Activated T-cell treated with anti-CD3 and anti-CD28 coated beads for 48 hours (primary cell): ENCODE measurements at places on chromosomes 16 and 17.
A peak's percentile ranks its signal among the peaks of the same experiment; 100 is the strongest.

GRCh38 chr17:47776330-47777197, 43.5 kb downstream of the TBX21 start:
- DNase-seq: no peak

DNA sequence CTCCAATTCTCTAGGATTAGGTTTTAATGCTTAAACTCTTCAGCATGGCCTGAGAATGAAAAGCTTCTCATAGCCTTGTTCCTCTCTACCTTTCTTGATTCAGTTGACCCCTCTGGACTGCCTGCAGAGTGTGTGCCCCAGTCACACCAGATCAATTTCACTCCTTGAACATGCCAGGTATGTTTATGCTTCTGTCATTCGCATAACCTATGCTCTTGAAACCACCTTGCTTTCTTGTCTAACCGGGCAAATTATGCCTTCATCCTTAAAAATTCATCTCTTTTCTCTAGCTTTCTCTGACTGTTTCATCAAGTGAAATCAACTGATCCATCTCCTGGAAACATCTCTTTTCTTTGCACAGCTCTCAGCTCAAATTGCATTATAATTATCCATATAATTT, 42.3 kb downstream of the CDH11 start:
- DNase-seq: no peak

- no peak for DNase-seq
Measured at GRCh38 chr17:58219789-58220183, 731 bp upstream of the MKS1 start.

- DNase-seq: no peak
Measured at GRCh38 chr16:4696905-4697847, 3.8 kb downstream of the NUDT16L1 start.

GRCh38 chr16:24174957-24175356, 81.2 kb upstream of the CACNG3 start:
- DNase-seq: no peak

DNA sequence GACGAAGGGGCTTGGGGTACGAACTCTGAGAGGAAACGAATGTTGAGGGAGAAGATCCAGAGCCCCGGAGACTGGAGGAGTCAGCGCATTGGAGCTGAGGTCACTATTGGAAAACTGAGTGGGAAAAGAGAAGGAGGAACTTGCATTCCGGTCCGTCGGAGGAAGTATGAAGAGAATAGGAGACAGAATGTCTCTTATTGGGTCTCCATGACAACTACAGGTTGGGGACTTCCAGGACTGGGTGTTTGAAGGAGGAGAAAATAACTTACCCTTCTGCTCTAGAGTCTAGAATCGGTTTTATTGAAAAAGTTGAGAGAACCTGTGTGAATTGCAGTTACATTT, 537 bp downstream of the GOSR1 start:
- DNase-seq: no peak

DNA sequence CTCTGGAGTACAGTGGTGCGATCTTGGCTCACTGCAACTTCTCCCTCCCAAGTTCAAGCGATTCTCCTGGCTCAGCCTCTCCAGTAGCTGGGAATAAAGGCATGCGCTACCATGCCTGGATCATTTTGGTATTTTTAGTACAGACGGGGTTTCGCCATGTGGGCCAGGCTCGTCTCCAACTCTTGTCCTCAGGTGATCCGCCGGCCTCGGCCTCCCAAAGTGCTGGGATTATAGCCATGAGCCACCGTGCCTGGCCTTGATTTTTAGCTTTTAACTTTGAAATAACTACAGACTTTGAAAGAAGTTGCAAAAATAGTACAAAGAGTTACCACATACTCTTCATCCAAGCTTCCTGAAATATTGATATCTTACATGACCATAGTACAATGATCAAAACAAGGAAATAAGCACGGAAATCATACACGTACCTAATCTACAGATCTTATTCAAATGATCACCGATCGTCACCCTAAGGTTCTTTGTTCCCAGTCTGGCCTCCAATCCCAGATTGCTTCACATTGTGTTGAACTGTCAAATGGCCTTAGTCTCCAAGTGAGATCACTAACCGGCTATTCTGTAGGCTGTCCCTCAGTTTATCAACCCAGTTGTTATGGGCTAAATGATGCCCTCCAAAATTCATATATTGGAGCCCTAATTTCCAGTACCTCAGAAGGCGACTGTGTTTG, 18.4 kb downstream of the NPIPA1 start:
- no peak for DNase-seq

- no peak for DNase-seq
Measured at GRCh38 chr16:54927125-54928015, 3.3 kb upstream of the IRX5 start.

DNA sequence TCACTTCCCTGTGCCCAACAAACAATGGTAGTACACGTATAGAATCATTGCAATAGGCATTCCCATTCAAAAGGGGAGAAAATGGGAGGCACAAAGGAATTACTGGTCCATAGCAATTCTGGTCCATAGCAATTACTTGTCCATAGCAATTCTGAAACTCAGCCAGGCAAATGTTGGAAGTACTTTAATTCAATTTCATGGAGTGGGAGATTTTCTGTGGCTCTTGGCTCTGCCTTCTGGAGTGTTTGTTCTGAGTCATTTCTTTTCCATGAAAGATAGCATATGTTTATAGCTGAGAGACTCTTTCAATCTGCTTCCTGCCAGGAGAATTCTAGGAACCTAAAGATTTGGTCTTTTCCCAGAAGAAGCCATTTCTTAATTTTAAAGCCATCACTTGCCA, 182.8 kb upstream of the ELAC2 start:
- DNase-seq: no peak

GRCh38 chr17:59899099-59899498, 6.2 kb downstream of the RPS6KB1 start:
- DNase-seq: no peak

DNA sequence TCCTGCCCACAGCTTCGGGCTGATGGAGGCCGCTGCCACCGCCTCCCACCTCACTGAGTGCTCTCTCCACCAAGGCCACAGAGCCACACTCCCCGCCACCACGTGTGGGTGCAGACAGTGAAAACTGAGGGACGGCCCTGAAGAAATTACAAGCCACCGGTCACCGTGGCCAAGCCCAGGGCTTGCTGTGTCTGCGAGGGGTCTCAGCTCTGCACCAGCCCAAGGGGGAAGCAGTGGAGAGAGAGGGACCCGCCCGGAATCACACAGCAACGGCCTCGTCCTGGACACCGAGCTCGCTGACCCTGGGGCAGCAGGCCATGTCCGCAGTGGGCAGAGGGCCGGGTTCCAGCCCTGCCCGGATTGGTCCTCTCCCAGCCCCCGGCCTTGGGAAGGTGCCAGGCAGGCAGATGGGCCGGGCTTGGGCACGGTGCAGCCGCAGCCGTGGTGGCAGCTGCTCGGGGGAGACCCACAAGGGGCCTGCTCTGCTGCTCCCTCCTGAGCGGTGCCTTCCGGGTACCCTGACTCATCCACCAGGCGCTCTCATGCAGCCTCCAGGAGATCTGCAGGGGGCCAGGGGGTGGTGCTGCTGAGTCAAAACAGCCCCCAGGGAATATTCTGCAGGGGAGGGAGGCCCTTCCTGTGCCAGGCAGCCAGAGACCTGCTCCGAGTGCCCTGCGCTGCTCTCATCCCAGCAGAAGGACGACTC, 52.0 kb downstream of the CBFA2T3 start:
- no peak for DNase-seq

DNA sequence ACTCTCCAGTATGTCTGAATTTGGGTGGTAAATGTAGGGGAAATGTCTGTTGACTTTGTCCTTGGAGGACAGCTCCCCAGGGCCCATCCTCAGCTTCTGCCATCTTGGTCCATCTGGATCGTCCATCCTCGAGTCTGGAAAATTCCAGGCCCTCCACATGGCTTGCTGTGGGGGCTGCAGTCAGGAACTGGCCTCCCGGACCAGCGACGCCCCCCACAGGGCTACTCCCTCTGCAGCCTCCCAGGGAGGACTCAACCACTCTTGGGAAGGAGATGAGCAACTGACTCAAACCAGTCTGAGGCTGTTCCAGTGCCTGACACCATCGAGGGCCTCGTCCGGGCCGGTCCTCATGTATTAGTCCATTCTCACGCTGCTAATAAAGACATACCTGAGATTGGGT, 5.5 kb upstream of the ZG16B start:
- no peak for DNase-seq

GRCh38 chr16:48373258-48374029, 11.8 kb downstream of the SIAH1 start:
- DNase-seq: no peak

GRCh38 chr16:87233928-87234327, 83.3 kb downstream of the C16orf95 start:
- DNase-seq: no peak

DNA sequence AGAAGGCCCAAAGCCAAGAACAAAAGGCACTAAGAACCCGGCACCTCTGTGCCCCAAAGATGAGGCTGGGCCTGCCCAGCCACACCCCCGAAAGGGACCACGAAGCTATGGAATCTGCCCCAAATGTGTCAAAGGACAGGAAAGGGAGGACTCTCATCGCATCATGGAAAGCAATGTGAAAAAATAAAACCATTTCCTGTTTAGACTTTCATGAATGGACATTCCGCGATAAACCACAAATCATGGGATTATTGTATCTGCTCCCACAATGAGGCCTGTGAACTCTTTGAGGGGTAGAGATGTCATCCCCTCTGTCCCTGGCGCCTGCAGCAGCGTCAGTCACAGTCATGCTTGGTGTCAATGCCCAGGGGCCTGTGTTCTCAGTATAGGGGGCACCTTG, 135.0 kb downstream of the COPRS start:
- DNase-seq: no peak

- DNase-seq: no peak
Measured at GRCh38 chr16:46787909-46788308, 39.8 kb upstream of the MYLK3 start.

DNA sequence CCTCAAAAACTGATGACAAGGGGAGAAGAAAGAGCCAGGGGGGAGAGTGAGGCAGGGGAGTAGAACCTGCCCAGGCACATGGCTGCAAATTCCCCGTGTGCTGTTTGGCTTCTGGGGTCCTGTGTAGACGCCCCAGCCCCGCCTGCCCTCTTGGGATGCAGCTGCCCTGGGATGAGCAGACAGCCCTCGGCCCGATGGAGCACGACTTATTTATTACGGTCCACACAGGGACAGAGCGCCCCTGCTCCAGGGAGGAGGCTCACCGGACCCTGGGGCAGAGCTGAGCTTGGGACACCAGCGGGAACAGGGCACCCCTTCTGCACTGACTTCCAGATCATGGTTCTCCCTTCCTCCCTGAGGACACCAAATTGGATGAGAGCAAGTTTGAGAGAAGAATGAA, 9.1 kb downstream of the LDHD start:
- DNase-seq: no peak

- no peak for DNase-seq
Measured at GRCh38 chr16:9016824-9017223, 53.1 kb upstream of the USP7 start.

- DNase-seq: peak; percentile 96
Measured at GRCh38 chr16:2023092-2024031, 3.3 kb upstream of the NHERF2 start.

DNA sequence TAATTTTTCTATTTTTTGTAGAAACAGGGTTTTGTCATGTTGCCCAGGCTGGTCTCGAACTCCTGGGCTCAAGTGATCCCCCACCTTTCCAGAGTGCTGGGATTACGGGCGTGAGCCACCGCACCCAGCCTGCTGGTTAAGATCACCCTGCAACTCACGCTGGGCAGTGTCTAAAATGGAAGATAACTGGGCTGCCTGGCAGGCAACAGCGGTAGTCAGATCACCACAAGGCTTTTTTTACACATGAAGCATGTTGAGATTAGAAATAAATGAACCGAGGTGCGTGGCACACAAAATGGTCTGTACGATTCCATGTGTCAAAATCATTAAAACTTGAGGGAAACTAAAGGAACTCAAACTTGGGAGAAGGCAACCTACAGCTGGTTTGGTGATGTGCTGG, 26.7 kb downstream of the ZNF276 start:
- DNase-seq: no peak

DNA sequence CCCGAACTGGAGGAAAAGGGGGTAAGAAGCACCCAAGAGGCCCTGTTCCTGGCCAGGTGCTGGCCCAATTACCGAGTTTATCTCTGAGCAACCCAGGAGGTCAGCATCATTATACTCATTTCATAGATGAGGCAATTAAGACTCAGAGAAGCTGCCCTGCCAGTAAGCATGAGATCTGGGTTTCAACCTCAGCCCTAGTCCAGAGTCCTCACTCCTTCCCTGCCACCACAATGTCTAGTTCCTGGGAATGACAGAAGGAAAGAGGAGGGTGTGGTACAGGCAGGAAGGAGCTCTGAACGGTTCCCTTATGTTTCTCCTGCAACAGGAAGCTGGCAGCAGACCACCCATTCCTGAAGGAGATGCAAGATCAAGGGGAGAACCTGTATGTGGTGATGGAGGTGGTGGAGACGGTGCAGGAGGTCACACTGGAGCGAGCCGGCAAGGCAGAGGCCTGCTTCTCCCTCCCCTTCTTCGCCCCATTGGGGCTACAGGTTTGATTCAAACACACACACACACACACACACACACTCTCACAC, 7.4 kb downstream of the GSDMA start:
- no peak for DNase-seq

DNA sequence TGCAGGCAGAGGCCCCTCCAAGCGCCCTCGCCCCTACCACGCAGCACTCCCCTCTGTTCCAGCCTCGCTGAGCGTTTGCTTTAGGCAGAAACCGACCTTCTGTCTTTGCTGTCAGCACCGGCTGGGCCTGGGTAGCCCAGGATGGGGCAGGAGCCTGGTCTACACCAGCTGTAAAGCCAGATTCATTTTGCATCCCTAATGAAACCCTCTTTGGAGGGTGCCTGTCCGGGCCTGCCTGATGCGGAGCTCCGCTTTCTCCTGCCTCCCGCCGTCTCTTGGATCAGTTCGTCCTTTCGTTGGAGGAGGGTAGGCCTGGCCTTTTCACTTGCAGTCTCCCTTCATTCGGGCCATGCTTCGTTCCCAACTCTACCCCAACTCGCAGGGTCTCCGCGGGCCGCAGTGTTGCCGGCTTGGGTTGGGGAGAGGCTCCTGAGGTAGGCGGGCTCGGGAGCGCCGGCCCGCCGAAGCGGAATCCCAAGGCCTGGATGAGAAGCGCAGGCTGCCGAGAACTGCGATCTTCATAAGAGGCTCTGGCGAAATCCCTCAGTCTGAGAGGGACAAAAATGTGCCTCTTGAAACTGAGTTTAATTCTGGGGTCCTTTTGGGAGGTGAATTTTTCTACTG, 4.8 kb upstream of the HOXB8 start:
- DNase-seq: no peak

GRCh38 chr16:81841722-81842121, 62.6 kb downstream of the PLCG2 start:
- no peak for DNase-seq

GRCh38 chr17:6998855-6999508, 3.1 kb downstream of the ALOX12 start:
- DNase-seq: no peak
